ENCODE measurements at places on chromosomes 1 and 21. TPM values are rescaled to one million over a fixed set of nuclear protein-coding genes. Genes with fewer than 3 reads are reported as not detected.
A peak's percentile ranks its signal among the peaks of the same experiment; 100 is the strongest.

Gene SYTL1
- 10.6 TPM for total RNA-seq

Gene CNR2
- not detected for total RNA-seq

Gene HIVEP3
- 2.3 TPM for total RNA-seq

DNA sequence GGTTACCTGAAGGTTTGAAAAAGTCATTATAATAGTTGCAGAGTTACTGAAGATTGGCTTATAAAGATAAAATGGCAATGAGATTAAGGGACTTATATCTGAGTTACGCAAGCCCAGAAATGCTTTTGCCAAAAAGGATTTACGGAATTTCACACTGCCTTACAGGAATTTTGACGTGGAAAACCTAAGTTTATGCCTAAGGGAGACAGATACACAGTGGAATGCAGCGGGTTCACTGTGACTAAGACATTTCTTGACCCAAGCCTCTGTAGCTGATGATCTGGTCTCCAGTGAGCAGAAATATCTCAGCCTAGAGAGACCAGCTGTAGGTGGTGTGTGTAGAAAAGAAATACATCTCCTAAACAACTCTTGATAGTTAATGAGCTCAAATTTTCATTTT lies 10.1 kb upstream of the EXO1 start:
- DNase-seq, result peak; percentile 26

DNA sequence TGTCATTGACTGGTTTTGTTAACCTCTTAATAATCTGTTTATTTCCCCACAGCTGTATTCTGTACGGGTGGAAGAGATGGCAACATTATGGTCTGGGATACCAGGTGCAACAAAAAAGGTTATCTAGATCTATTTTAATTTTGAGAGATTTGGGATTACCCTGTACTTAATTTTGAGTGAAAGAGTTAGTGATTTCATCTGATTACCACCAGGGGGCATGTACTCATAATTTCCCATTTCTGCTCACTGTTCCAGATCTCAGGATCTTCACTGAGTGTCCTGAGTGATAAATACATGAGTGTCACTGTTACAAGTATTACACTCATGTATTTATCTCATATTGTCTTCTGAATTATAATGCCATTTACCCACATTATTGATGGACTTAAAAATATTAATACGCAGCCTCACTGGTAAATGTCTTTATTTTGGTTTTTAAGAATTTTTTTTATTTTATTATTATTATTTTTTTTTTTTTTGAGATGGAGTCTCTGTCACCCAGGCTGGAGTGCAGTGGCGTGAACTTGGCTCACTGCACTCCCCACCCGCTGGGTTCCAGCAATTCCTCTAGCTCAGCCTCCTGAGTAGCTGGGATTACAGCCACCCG lies 27.4 kb downstream of the DTL start:
- DNase-seq, result peak; percentile 66

- DNase-seq, result peak; percentile 44
Measured at GRCh38 chr1:171984850-171985485, 143.7 kb downstream of the DNM3 start.

GRCh38 chr1:212545941-212546635 lies 62.5 kb upstream of the ATF3 start:
- peak; percentile 49 for DNase-seq

- no peak for DNase-seq
Measured at GRCh38 chr1:86515597-86515996, 31.3 kb upstream of the CLCA4 start.

- DNase-seq, result no peak
Measured at GRCh38 chr1:181354865-181355264, 128.5 kb upstream of the CACNA1E start.

All from hepatocyte (in vitro differentiated cells).